Stimulated activated CD4-positive, alpha-beta T cell treated with anti-CD3 and anti-CD28 coated beads, TNF-alpha, amount 100 ng/mL, for 48 hours (primary cell): ENCODE measurements at places on chromosomes 2 and 18.

- DNase-seq: no peak
Measured at GRCh38 chr2:129708221-129708967, 271.1 kb upstream of the RAB6C start.

GRCh38 chr18:11840493-11840892 is 10.7 kb upstream of the CHMP1B start:
- DNase-seq: no peak

DNA sequence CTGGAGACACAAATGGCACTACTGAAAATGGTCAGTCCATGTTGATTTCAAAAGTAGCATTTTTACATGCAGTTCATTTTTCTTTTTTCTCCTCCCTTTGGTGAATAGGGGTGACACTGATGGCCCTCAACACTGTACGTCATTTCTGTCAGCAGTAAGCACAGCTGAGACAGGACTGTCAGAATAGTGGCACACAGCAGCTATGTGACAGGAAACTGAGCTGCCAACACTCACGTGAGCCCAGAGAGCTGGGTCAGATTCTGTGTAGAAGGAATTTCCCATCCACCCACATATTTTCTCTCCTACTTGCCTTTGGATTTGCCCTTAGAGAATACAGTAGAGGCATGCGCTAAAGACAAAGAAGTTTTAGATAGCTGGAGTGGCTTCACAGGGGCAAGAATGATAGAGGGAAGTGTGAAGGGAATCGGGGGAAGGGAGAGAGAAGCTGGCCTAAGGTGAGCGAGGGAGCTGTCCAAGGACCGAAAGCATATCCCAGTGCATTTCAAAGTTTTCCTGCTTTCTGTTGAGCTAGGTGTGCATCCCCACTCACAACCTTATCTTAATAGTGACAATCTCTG is 476.6 kb downstream of the CNTNAP5 start:
- DNase-seq: no peak

DNA sequence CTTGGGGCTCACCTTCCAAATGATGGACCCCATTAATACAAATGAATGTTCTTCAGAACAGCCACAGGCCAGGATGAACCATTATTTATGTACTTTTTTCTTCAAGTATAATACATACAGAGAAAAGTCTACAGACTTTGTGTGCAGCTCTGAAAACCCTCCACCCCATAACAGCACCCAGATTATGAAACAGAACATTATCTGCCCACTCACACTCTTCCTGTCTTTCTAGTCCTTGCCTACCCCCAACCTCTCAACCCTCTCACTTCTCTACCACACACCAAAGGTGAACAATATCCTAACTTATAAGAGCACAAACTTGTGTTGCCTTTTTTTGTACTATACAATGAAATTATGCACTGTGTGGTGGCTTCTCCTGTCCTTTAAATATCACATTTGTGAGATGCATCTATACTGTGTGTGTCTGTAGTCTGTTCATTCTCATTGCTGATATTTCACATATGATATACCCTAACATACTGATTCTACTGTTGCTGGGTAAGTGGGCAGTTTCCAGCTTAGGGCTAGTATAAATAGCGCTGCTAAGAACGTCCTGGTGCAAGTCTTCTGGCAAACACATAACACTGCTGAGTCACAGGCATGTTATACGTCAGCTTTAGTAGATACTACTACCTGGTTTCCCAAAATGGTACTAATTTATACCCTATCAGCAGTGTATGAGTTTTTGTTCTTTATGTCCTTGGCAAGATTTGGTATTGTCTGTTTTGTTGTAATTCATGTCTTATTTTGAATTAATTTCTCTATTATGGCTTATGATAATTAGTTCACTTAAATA is 1.0 kb upstream of the NPHP1 start:
- DNase-seq: no peak

- DNase-seq: no peak
Measured at GRCh38 chr2:47037678-47038077, 117.4 kb downstream of the STPG4 start.

DNA sequence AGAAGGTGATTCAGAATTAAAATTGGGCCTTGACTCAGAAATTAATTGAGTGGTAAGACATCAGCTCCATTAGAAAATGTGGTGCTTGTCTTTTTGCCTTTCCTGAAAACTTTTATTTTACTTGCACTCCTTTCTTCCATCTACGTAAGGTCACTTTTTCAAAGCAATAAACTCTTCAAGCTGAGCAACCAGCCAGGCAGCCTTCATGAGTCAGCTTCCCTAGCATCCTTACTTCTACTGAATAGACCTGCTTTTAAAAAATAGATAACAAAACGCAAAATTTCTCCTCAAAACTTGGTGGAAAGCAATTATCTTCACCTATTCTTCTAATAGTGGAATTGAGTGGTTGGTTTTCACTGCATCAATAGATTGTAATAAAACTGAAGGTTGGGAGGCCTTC is 504.2 kb downstream of the ARHGAP15 start:
- no peak for DNase-seq

DNA sequence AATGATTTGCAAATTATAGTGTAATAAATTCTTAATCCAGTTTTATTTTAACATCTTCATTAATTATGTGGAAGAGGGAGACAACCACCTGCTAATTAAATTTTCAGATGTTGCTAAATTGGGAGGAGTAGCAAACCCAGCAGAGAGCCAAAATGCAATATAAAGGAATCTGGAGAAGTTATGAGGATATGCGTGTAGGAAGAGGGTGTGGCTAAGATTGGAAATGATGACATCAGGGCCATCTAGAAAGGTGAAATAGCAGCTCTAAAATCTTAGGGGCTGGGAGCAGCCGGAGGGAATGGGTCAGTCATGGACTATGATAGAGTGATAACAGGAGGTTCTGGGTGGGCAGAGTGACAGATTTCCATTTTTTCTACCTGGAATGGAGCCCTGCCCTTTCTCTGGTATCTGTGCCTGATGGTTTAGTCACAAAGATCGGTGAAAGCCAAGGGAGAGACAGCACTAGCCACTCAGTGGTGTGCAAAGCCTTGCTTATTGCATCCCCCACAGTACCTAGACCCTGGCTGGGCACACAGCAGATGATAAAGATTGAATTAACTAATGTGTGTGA is 379.2 kb upstream of the CELF4 start:
- no peak for DNase-seq

- no peak for DNase-seq
Measured at GRCh38 chr2:42764901-42765300, 966 bp upstream of the OXER1 start.

DNA sequence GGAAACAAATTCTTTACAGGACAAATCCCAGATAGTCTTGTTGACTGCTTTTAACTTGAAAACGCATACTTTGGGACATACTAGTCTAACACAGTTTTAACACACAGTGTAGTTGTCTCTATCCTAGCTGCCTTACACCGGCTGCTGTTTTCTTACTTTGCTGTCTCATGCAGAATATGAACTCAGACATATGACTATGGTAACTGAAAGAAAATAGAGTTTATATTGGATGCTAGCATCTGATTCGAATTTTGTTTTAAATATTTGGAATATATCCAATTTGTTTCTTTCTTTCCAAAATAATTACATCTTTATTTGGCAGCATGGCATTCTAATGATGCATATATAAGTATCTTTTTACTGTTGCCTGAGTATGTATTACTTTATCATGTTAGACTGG is 69.8 kb downstream of the ANKRD12 start:
- no peak for DNase-seq

DNA sequence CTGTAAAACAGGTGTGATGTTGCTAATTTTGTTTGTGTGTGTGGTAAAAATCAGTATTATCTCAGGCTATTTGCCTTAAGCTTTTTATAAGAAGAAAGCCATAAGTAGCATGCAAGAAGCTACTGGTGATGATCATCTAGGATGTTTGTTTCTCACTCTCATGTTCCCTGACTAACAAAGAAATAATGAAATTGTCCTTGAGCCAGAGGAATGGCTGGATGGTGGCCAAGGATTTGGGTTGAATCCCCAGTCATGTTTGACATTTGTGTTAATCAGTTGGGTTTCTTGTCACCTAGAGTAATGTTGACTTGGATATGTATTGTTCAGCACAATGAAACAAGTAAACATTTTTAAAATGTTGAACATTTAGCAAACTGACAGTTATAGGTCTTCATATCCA is 496.8 kb upstream of the ZEB2 start:
- no peak for DNase-seq

DNA sequence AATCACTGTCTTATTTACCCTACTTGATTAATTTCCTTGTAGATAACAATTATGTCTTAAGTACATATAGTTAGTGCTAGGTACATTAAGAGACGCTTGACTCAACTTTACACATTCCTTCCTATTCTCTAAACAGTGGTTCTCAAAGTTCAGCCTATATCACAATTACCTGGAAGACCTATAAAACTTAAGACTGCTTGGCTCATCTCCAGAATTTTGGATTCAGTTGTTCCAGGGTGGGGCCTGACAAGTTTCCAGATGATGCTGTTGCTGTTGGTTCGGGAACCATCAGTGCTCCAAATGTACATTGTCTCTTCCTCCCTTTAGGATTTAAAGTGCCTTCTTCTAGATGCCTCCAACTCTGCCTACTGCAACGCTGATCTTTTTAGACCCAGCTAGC is 4.0 kb downstream of the PPP3R1 start:
- DNase-seq: no peak

DNA sequence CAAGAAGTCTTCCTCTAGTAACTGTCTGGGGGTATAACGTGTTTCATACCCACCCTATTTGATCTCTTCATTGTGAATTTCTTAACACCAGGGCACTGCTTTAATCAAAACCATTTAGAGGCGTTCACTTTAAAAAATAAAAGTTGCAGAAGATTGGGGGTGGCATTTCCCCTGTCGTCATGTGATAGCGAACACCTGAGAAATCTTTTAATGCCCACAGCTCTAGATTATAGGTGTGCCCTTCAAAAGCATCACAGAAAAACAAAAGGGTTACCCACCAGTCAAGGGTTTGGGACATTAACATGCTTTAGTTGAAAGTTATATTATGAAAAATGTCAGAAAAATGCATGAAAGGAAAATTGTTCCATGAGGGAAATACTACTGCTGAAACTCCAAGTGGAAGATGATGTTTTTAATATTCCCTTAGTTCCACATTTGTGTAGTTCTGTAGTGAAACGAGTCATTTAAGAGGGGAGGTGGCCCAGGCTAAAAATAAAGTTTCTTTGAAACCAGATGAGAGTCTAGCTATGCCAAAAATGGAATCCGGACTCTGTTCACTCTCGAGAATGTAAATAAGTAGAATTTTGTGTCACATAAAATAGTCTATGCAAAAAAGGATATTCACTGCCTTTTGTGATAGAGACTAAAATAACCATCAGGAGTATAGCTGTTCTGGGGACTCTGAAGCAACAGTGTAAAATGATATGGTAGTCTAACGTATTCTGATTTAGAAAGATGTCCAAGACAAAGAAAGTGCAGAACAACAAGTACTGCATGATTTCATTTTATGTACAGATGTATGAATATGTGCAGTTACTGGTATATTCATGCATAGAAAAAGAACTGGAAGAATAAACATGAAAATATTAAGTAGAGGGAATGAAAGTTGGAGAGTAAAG is 95.3 kb downstream of the TMEM247 start:
- no peak for DNase-seq

DNA sequence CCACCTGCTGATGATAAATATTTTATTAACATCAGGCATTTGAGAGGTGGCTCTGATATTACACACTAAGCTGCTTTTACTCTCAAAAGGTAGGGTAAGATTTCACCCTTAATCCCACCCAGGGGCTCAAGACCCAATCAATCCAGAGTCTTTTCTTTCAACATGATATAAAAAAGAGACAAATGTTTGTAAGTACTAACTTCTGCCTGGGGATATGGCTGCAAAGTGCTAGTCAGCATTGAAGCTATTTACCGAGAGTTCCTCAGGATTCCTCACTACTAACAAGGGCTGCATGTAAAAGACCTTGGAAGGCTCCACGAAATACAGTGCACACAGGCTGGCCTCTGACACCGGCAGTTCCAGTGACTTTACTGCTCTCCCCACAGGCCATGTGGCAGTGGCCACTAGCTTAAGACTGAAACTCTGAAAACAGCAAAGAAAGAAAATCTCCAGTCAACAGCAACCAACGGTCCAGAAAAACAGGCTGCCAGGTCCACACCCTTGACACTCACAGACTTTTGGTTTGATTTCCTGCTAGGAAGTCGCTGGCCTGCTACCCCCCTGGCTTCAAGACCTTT is 11.2 kb downstream of the MREG start:
- no peak for DNase-seq

GRCh38 chr2:241563981-241564595 is 5.5 kb downstream of the BOK start:
- DNase-seq: no peak

GRCh38 chr2:9895669-9896590 is 52.7 kb downstream of the TAF1B start:
- DNase-seq: no peak

- no peak for DNase-seq
Measured at GRCh38 chr2:17547737-17548136, 7.2 kb downstream of the VSNL1 start.

DNA sequence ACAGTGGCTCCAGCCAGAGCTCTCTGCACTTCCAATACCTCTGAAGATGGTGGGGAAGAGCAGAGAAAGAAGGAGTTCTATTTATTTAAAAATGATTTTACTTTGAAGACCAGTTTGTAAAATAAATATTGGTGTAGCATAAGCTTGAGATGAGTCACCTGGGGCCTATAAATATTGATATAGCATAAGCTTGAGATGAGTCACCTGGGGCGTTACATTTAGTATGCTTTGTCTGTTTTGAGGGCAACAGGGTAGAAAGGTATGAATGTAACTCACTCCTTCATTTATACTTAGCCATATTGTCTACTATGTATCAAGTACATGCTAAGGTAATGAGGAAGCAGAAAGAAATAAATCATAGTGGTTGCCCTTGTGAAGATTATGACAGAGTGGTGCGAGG is 7.7 kb upstream of the SULT1C4 start:
- no peak for DNase-seq
